ENCODE measurements at places on chromosomes 5 and 9.

DNA sequence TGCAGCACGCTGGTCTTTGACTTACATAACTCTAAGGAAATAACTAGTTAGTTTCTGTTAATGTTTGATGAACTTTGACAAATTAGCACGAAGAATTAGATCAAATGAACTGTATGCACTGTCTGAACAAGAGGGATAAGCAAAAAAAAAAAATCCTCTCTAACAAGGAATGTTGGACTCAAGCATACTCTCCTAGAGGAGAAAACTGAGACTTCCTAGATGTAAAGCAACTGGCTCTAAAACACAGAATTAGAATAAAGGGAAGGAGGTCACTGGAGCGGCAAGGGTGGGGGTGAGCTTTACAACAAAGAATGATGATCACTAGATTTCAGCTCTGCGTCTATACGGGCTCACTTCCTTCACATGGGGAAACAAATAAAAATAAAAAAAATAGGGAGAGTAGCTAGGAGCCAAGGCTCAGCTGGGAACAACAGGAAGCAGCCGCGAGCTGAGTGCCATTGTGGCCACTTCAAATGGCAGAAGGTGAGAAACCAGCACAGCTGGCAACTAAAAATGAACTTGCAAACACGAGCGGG, 48.7 kb upstream of the CEMIP2 start:
- DNase-seq, result peak; percentile 23

DNA sequence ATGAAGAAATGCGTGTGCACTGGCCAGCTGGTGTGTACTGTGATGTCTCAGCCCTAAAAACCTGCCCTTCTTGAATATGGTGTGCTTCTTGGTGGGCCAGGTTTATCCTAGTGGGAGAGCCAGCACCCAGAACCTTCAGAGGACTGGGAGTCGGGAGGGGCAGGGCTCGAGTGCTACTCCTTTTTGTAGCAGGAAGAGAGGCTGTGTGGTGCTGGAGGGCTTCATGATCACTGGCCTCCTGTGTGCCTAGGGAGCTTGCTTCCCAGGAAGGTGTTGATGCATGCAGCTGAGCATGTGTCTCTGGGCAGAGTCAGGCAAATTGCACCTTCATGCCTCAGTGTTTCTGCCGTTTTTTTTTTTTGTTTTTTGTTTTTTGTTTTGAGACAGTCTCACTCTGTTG, 20.0 kb downstream of the PHF2 start:
- no peak for DNase-seq

DNA sequence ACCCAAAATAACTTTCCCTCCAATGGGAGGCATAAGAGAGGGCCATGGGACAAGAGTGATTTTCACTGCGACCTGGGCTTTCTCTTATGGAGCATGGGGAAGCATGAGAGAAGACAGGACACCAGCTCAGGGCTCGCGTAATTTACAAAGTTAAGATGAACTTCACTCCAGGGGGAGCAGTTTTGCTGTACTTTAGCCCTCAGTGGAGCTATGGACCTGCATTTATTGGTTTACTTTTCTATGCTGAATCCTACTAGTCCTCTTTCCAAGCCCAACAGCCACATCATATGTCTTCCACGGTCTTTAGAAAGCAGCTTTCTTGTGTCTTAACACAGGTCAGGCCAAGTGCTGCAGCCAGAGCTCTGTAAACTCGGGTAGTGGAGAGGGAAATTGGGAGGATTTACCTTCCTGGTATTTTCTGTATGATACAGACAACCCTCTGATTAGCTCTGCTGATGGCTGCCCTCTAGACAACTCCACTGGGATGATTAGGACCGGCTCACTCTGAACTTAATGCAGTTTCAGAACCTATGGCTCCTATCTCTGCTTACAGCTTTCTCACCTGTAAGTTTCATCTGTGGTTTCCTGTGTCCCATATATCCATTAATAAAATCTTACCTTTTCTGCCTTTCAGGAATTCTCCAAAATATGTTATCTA, 581.0 kb upstream of the RORB start:
- DNase-seq, result no peak

GRCh38 chr9:131258698-131259431, 17.4 kb downstream of the FAM78A start:
- DNase-seq, result no peak

GRCh38 chr9:81083854-81084512, 605.4 kb downstream of the TLE1 start:
- no peak for DNase-seq

GRCh38 chr5:41433552-41434181, 76.7 kb downstream of the PLCXD3 start:
- DNase-seq, result no peak

DNA sequence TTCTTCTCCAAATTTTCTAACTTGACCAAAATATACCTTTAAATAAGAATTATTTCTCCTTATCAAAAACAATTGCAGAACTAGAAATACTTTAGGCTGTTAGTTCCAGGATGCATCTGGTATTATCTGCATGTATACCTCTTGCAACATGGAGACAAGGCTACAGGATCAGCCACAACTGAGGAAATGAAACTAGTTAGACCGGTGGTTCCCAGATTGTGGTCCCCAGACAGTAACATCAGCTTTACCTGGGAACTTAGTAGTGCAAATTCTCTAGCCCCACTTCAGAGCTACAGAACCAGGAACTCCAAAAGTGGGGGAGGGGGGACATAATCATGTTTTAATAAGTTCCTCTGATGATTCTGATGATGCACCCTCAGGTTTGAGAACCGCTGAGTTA, 61.6 kb upstream of the C9orf72 start:
- DNase-seq, result no peak

DNA sequence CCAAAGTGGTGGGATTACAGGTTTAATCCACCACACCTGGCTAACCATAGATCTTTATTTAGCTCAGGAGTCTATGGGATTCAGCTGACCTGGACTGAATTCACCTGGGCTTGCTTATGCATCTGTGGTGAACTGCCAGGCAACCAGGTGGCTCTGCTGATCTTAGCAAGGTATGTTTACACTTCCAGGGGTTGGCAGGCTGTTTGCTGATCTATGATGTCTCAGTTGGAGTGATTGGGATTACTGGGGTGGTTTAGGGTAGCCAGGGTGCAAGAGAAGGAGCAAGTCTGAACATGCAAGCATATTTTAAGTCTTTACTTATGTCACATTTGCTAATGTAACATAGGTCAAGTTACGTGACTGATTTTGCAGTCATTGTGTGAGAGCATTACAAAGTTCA, 63.6 kb upstream of the JAK2 start:
- DNase-seq, result no peak

DNA sequence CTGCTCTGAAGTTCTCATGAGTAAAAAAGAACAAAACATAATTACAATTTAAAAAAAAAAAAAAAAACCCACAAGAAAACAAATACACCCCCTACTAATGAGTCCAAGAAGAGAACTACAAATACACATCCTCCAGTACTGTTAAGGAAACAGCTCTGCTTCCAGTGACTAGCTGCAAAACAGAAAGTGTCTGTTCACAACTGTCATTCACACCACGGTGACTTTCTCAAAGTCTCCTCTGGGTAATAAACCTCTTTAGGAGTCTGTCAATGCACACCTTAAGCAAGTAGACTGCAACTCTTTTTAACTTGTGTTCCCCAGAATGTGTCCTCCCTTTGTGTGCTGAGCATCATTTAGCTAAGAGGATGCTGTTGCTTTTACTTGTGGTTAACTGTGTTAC, 6.2 kb downstream of the REEP5 start:
- no peak for DNase-seq

DNA sequence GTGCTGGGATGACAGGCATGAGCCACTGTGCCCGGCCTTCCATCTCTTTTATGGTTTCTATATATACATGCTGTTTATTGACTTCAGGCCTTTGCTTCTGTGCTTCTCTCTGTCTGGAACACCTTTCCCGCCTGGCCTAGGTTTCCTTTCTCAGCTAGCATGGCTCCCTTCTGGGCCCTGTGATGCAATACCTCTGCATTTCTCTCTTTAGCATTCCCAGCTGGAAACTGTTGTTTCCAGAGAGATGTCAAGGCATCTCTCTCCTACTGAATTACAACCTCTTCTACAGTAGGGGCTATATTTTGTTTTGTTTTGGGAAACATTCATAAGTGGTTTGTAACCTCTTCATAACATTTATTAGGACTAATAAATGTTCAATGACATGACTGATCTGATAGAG, 57.1 kb downstream of the RPS23 start:
- DNase-seq, result no peak

- DNase-seq, result no peak
Observed at GRCh38 chr9:115276621-115277020, 158.7 kb upstream of the TNC start.

GRCh38 chr5:152246401-152246800, 158.7 kb downstream of the NMUR2 start:
- DNase-seq, result no peak

DNA sequence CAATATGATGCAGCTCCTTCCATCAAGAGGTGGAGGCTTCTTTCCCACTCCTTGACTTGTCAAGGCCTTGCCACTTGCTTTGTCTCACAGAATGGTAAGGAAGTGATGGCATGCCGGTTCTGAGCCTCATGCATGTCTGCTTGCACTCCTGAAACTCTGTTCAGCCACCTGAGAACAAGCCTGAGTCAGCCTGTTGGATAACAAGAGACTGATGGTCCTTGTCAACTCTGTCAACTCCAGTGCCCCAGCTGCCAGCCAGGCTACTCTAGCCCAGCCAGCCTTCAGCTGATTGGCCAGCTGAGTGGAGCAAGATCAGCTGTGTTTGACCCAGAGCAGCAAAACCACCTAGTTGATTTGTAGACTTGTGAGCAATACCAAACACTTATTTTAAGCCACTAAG, 4.4 kb upstream of the TENT4A start:
- DNase-seq, result no peak
